Activated CD4-positive, alpha-beta T cell treated with anti-CD3 and anti-CD28 coated beads, Interleukin-2, Interleukin-6, amounts not matched to agents 100 ng/mL and 50 ng/mL, durations not matched to agents 16 hours and 8 hours (primary cell): ENCODE measurements at places on chromosomes 13 and 19.

GRCh38 chr13:27001705-27002104 is 169.9 kb downstream of the USP12 start:
- no peak for DNase-seq

- no peak for DNase-seq
Observed at GRCh38 chr19:18366021-18366435, 19.9 kb upstream of the GDF15 start.

DNA sequence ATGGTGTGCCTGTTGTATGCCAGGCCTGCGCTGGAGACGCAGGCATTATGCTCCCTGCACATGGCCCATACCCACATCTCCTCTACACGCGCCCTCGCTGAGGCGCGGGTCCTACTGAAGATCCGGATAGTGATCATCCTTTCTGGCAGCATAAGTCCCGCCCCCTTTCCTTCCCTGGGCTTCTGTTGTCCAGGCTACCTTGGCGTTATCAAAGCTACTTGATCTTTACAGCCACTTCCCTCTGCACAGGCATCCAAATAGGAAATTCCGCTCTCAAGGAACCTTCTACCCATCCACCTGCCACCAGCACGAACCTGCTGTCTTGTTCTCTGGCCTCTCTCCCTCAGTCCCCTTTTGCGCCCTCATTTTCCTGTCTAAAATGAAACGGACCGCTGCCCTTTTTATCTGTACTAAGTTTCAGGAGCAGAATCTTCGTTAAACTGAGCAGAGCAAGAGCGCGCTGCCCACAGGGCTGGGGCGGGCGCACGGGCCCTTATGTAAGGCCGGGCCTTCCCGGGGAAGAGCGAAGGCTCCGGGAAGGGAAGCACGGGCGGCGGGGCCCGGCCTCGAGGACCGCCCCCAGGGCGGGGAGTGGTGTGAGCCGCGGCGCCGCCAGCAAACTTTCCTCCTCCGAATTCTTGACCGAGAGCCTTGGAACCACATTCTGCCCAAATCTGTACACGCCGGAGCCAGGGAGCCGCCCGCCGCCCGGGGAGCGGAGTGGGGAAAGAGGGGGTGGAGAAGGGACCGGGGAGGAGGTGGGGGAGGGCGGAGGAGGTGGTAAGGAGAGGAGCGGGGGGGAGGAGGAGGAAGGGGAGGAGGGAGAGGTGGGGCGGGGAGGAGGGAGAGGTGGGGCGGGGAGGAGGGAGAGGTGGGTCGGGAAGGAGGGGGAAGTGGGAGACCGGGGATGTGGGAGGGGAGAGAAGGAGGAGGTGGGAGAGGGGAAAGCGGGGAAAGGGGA is 920 bp upstream of the UBE2L5 start:
- DNase-seq: peak; percentile 52

DNA sequence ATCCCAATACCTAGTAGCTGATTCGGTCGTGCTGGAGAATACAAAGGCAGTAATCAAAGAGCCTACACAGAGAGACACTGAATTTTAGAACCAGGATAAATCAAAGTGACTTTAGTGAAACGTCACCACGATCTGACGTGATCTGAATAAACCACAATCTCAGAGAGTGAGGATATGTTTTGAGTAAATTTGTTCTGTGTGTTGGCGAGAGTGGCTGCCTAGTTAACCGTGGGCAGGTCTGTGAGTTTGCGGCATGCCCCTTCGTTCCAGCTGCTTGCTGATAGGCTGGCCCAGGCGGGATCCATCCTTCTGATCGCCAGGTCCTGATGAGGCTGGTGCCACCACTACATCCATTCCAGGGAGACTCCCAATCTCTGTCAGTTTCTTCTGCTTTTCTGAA is 40.4 kb downstream of the LRCH1 start:
- DNase-seq: peak; percentile 81

- no peak for DNase-seq
Observed at GRCh38 chr19:55373993-55374757, 2.5 kb upstream of the TMEM190 start.

GRCh38 chr19:4534836-4535658 is at the start of gene PLIN5:
Gene PLIN5 (minus strand): TSS chr19:4535224. CDS start chr19:4534074, 1,150 bp downstream.
- DNase-seq: peak; percentile 21

DNA sequence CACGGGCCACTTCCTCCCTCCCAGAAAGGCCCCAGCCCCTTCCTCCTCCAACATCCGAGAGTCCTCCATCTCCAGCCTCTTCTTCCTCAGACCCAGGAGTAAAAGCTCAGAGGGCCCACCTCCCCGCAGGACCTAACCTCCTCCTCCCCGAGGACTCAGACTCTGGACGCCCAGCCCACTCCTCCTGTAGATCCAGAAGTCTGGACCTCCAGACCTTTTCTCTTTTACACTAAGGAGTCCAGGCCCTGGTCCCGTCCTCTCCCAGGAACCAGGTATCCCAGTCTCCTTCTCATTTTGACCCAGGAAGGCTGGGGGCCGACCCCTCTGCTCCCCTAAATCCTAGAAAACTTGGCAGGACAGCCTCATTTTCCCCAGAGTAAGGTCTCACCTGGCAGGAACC is 1.9 kb upstream of the KLK8 start:
- DNase-seq: no peak

DNA sequence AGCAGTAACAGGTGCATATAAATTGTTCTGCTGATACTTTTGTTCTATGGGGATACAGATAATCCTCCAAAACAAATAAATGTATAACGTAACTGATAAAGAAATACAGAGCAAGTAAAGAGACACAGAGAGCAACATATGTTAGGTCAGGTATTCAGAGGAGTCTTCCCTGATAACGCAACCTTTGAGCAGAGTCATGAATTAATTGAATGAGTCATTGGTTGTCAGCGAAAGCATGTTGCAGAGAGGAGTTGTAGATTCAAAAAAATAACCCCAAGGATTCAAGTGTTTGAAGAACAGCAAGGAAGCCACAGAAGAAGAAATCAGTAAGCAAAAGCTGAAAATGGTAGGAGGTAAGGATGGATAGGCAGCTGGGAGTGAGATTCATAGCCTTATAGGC is 245.2 kb downstream of the TBC1D4 start:
- no peak for DNase-seq

DNA sequence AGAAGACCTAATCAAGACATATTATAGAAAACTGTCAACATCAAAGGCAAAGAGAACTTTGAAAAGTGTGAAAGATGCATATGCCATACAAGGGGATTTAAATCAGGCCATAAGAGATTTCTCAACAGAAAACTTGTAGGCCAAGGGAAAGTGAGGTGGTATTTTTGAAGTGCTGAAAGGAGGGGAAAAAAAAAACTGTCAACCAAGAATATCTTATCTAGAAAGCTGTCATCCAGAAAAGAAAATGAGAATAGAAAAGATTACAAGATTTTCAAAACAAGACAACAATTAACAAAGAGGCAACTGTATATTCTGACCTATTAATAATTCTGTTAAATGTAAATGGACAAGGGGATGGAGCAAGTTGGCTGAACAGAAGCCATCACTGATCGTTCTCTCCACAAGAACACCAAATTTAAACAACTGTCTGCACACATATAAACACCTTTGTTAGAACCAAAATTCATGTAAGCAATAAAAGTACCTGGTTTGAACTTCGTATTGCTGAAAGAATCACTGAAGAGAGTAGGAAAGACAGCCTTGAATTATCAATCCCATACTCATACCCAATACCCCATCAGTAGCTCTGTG is 880.1 kb upstream of the PCDH9 start:
- no peak for DNase-seq

DNA sequence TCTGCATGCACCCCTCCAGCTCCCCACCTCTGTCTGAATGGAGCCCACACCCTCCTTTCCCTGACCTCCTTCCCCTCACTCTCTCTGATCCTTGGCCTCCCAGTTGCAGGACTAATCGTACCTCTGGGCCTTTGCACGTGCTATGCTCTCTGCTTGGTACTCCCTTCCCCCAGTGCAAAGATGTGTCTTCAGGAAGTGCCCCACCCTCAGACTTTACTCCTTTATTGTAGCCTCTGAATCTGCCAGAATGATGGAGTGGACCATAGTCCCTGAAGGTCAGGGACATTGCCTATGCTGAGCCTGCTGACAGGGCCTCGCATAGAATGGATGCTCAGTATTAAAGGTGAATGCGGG is 1.3 kb upstream of the JUND start:
- DNase-seq: peak; percentile 67

DNA sequence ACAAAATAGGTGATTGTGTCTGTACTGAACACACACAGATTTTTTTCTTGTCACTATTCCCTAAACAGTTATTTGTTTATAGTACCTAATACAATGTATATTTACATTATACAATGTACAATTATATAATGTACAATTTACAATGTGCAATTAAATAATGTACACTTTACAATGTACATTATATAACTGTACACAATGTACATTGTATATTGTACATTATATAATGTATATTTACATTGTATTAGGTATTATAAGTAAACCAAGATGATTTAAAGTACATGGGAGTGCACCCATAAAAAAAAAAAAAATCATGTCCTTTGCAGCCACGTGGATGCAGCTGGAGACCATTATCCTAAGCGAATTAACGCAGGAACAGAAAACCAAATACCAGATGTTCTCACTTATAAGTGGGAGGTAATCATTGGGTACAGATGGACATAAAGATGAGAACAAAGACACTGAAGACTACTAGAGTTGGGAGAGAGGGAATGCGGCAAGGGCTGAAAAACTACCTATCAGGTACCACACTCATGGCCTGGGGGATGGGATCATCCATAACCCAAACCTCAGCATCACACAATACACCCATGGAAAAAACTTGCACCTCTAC is 68.1 kb downstream of the ABCC4 start:
- DNase-seq: no peak

GRCh38 chr13:99760456-99760855 is 211.1 kb downstream of the ZIC5 start:
- DNase-seq: no peak

GRCh38 chr13:111184458-111185401 is 69.6 kb downstream of the ARHGEF7 start:
- peak; percentile 47 for DNase-seq

DNA sequence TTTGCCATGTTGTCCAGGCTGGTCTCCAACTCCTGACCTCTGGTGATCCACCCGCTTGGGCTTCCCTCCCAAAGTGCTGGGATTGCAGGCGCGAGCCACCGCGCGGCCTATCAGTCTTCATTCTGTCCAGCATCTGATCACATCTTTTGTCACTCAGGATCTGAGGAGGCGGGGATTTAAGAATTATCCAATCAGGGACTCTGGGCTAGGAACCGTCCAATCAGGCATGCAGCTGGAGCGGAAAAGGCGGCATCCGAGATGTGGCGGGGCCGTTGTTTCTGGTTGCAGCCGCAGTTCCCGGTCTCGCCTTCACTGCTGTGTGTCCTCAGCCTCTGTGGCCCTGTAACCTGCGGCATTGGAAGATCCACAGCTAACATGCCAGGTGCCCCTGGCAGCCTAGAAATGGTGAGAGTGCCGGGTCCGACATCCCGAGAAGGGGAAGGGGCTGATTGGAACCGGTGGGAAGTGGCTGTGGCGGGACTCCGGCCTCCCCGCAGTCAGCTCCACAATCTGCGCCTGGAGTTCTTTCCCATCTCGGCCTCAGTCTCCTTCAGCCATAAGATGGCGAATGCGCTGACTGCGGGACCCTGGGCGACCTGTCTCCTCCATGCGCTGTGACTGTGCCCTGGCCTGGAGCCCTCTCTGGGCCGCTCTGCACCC is at the start of gene ZNF729:
TSS of gene ZNF729 (plus strand) at position 291 of the 660 bp plus-strand sequence. CDS start at position 376, 85 bp downstream.
- no peak for DNase-seq

DNA sequence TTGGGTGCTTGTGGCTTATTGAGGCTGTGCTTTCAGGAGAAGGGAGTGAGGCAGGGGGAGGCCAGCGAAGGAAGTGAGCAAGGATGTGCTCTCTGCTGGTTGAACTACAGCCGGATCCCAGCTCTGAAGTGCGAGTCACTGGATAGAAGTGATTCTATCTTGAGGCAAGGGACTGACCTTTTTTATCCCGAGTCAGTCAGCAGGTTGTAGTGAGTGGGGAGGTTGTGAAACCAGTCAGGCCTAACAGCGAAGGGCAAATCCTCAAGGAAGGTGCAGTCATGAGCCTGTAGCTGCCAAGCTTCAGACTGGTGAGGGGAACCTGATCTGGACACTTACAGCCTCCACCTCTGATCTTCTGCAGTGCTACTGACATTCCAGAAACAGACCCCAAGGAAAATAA is 18.6 kb downstream of the SCEL start:
- DNase-seq: no peak

GRCh38 chr19:50629801-50630200 is 9.9 kb downstream of the SYT3 start:
- no peak for DNase-seq

GRCh38 chr13:98664047-98664446 is 87.1 kb upstream of the STK24 start:
- peak; percentile 66 for DNase-seq

GRCh38 chr13:59790626-59791025 is 373.1 kb downstream of the DIAPH3 start:
- no peak for DNase-seq

DNA sequence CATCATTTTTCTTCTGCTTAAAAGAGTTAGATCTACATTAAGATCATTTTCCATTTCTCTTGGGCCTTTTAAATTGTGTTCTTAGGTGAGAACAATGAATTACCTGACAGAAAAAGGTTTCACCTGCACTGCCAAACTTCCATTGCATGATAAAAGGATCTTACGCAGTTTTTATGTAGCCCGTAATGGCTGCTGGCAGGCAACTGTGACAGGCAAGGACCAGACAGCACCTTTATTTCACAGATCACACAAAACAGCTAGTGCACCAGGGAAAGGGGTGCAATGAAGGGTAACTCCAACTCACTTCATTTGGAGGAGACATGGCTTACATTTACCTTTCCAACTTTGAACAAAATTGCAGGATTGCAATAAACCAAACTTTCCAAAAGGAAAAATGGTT is 159.8 kb downstream of the SLITRK1 start:
- no peak for DNase-seq

GRCh38 chr19:38270587-38271167 is 6.3 kb downstream of the SPINT2 start:
- DNase-seq: no peak

DNA sequence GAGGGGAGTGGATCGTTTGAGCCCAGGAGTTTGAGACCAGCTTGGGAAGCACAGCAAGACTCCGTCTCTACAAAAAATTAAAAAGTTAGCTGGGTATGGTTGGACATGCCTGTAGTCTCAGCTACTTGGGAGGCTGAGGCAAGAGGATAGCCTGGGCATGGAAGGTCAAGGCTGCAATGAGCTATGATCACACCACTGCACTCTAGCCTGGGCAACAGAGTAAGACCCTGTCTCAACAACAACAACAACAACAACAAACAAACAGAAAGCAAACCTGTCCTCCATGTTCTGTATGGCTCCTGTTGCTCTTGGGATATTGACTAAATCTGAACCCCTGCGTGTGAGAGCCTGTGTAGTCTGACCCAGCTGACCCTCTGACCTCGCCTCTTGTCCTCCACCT is 14.9 kb downstream of the CEBPA start:
- no peak for DNase-seq

- no peak for DNase-seq
Observed at GRCh38 chr13:104954210-104954609, 1581.3 kb downstream of the EFNB2 start.

- DNase-seq: peak; percentile 89
Observed at GRCh38 chr13:99322297-99323103, 15.3 kb upstream of the GPR183 start.
